Regular cardiac myocyte (primary cell): ENCODE measurements at places on chromosomes 6 and 20. TPM values are rescaled to one million over a fixed set of nuclear protein-coding genes. Genes with fewer than 3 reads are reported as not detected.

The LAMP5 gene
- 0.19 TPM in 1 of 2 replicates, not detected in the other for total RNA-seq

The PMEPA1 gene
- 1.5 and 4.8 TPM in 2 replicates for total RNA-seq

The MAS1 gene
- under 0.01 TPM in 2 replicates for total RNA-seq

The CLDN20 gene
- not detected in 2 replicates for total RNA-seq

The IFT52 gene
- total RNA-seq = 32.6 and 36.9 TPM in 2 replicates

The RWDD2A gene
- 3.6 and 4.5 TPM in 2 replicates for total RNA-seq

The EGFL8 gene
- 0.58 and 1.4 TPM in 2 replicates for total RNA-seq

The SOD2 gene
- 110 and 2,076 TPM in 2 replicates for total RNA-seq

The SLC35F1 gene
- under 0.01 TPM in 1 of 2 replicates, not detected in the other for total RNA-seq

The CASS4 gene
- 0.28 and 2.9 TPM in 2 replicates for total RNA-seq

The SLC17A4 gene
- total RNA-seq = not detected in 2 replicates

The MLIP gene
- total RNA-seq = not detected in 2 replicates

The SSTR4 gene
- total RNA-seq = not detected in 2 replicates

The C20orf204 gene
- total RNA-seq = 0.77 and 0.85 TPM in 2 replicates

The SLC24A3 gene
- total RNA-seq = 0.77 and 1.4 TPM in 2 replicates

The C6orf118 gene
- not detected in 2 replicates for total RNA-seq

The RIMS1 gene
- 17.1 and 39.5 TPM in 2 replicates for total RNA-seq

The SLC44A4 gene
- not detected in 2 replicates for total RNA-seq

The PRR18 gene
- total RNA-seq = not detected in 2 replicates

The TSHZ2 gene
- total RNA-seq = 0.19 and 1.4 TPM in 2 replicates

The THBS2 gene
- total RNA-seq = 629 and 1,580 TPM in 2 replicates

The DYNLT2 gene
- 0.58 and 2.0 TPM in 2 replicates for total RNA-seq
